Right ventricle myocardium inferior (tissue), 1 donor: ENCODE measurements at places on chromosomes 7 and 10.

DNA sequence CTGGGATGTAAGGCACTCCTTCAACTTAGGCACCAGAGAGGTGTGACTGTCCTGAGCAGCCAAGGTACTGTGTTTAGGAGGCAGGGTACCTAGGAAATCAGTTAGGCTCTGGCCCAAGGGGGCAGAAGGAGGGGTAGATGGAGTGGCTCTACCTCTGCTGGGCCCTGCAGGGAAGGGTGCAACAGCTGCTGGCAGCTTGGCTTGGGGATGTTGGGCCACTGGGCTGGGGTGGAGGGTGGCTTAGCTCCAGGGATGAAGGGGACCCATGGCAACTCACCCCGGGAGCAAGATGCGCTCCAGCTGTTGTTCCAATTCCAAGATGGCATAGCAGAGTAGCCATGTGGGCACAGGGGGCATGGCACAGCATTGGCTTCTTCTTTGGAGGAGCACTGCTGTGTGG lies 42.1 kb downstream of the NEURL1 start:
- DNase-seq, result no peak

- DNase-seq, result no peak
These were observed 173.2 kb downstream of the BUB3 start for GRCh38 chr10:123327450-123327849.

- DNase-seq, result no peak
These were observed 224.5 kb downstream of the SEMA3A start for GRCh38 chr7:83970081-83970480.

DNA sequence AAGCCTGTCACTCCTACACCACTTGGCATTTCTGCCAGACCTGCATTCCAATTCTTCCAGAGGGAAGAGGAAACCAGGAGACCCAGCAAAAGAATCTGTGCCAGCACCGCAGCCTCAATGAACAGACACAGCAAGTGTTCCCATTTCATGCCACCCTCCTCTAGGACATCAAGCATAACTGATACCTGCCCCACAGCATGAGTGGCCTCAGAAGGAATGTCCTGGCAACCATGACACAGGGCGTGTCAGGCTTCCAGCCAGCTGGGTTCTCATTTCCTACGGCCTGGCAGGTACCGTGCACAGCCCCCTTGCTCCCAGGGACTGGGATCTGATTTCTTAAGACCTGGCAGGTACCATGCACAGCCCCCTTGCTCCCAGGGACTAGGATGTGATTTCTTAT lies 7.8 kb downstream of the MAD1L1 start:
- DNase-seq, result peak; percentile 62

GRCh38 chr10:122648599-122649428 lies 50.8 kb downstream of the C10orf120 start:
- no peak for DNase-seq

- DNase-seq, result peak; percentile 37
These were observed 14.3 kb downstream of the ZMIZ2 start for GRCh38 chr7:44762726-44763522.

GRCh38 chr10:9707216-9707615 lies 1310.5 kb upstream of the CELF2 start:
- no peak for DNase-seq

DNA sequence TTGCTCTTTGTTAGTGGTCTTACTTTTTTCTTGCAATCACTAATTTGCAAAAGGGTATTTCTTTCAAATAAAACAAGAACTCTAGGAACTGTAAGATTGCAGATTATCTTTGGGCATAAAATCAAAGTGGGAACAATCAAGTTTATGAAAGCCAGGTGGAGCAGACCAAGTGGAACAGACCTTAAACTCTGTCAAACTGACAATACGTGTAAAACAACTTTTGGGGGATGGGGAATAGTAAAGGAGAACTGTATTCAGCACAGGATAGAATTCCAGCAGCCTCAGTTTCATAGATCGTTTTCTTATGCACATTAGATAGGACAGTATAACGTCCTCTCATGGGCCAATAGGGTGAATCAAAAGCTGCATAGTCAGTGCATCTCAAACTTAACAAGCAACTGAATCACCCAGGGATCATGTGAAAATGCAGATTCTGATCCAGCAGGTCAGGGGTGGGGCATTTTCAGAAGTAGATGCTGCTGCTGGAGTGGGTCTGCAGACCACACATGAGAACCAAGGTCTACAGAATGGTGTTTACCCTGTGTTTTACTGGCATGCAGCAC lies 120.7 kb downstream of the PIP4K2A start:
- no peak for DNase-seq

DNA sequence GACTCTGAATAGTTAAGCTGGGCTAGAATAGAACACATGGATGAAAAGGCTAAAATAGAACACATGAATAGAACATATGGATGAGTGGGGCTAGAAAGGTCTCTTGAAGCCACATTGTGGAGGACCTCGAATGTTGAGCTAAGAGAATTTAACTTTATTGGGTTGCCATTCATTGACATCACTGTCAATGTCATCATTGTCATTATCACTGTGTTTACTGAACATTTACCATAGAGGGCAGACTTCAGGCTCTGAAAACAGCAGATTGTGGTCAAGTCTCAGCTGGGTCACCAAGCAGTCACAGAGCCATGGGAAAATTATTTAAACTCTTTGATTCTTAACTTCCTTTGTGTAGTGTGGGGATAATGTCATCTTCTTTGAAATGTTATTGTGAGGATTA lies 80.4 kb downstream of the WDFY4 start:
- DNase-seq, result no peak

DNA sequence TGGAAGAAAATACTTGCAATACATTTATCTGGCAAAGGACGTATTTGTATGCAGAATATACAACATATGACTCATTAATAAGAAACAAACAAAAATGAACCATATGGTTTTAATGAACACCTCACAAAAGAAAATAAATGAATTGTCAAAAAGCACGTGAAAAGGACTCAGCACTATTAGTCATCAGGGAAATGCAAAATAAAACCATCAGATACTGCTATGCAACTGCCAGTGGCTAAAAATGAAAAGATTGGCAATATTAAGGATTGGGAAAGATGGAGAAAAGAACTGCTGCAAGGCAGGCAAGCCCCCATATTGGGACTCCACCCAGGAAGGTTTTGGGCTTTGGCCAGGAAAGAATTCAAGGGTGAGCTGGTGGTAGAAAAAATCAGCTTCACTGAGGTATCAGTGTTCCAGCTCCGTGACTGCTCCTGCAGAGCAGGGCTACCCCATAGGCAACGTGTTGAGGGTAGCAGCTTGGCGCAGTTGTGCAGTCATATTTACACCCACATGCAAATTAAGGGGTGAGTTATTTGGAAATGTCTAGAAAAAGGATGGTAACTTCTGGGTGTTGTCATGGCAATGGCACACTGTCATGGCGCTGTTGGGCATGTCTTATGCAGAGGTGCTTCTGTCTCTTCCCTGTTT lies 72.7 kb downstream of the CUBN start:
- no peak for DNase-seq

- DNase-seq, result no peak
These were observed 153.0 kb downstream of the ATE1 start for GRCh38 chr10:121774813-121775212.

DNA sequence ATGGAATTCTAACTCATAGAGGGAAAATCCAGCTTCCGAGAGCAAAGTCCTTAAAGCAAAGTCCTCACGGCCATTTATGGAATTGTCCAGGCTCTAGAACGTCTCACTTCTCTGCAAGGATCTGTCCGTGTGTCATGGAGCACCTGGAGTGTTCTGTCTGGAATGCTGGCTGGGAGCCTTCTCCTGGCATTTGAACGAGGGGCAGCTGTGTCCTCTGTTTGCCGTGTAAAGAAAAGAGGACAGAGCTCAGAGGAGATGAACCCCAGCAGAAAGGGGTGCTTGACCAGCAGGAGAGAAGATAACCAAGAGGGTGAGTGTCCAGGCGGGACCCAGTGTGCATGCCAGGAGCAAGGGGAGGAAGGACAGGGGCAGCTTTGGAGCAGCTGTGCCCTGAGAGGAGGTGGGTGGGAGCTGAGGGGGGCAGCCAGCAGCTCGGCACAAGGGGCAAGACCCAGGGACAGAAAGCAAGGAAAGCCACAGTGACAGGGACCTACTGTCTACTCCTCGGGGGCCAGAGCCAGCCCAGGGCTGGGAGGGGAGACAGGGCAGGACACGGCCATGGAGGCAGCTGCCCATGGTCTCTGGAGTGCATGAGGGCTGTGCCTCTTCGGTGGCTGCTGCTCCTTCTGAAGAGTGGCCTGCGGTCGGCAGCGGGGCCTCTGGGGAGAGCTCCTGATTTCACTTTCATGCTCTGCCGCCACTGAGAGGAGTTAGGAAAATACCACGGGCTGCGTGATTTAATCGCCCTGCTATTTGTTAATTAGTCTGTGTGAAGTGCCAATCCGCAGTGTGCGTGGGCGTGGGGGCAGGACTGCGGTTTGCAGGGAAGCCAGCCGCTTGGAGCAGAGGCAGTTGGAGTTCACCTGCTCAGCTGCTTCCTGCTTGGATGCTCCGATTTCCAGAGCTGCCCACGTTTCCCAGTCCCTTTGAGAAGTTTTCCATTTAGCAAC lies 149.3 kb upstream of the SHH start:
- DNase-seq, result no peak

GRCh38 chr7:47508389-47509380 lies 73.2 kb downstream of the TNS3 start:
- DNase-seq, result no peak

GRCh38 chr10:110360857-110361474 lies 56.2 kb upstream of the SMNDC1 start:
- no peak for DNase-seq

DNA sequence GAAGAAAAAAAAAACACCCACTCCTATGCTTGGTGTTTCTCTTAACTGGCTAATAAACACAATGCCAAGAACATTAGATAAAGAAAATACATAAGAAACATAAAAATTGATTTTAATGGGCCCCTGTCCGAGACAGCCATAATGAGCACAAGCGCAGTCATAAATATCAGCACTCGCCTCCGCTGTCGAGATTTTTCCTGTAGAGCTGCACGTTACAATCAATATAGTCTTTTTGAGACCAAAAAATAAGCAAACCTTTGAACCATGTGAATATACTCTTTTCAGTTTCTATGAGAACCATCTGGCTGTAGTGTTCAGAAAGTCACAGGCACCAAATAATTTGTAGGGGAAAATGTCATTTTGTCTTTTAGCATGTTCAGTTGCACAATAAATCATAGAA lies 70.1 kb downstream of the MGMT start:
- no peak for DNase-seq

GRCh38 chr7:15308821-15309220 lies 253.0 kb downstream of the AGMO start:
- DNase-seq, result no peak
